Endodermal cell (in vitro differentiated cells): ENCODE measurements at places on chromosomes 16 and 17. TPM values are rescaled to one million over a fixed set of nuclear protein-coding genes. Genes with fewer than 3 reads are reported as not detected.

DNA sequence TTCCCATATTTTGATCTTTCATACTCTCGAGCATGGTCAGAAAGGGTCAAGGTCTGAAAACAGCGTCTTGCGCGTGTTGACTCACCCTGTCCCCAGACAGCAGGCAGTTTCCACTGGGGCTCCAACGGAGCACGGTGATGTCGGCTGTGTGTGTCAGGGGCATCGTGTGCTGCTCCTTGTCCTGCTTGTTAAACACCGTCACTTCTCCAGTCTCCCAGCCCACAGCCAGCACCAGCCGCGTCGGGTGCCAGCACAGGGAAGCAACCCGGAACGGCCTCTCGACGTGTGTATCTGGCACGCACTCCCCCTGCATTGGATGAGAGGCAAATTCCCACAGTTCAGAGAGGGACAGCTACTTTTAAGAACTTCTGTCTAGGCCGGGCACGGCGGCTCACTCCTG, 9.6 kb downstream of the IFT140 start:
- no peaks in the 10 kb centered on the region for H3K27me3 ChIP-seq
- no peak for DNase-seq
- H3K4me3 ChIP-seq: no peak overlapping the region

DNA sequence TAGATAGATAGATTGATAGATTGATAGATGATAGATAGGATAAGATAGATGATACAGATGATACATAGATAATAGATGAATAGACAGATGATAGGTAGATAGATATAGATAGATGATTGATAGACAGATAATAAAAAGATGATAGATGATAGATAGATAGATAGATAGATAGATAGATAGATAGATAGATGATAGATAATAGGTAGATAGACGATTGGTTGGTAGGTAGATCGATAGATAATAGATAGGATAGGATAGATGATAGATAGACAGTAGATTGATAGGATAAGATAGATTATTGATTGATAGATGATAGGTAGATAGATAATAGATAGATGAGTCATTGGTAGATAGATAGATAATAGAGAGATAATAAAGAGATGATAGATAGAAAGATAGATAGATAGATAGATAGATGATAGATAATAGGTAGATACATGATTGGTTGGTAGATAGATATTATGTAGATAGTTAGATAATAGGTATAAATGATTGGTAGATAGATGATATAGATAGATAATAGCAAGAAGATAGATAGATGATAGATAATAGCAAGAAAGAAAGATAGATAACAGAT, 109.4 kb upstream of the C16orf82 start:
- H3K27ac ChIP-seq: no peak overlapping the region
- H3K36me3 ChIP-seq: no peaks in the 10 kb centered on the region
- DNase-seq: no peak
- H3K4me3 ChIP-seq: no peak overlapping the region

GRCh38 chr16:71564335-71564967, 12.4 kb downstream of the TAT start:
- peak overlapping the region; percentile 85 for H3K4me3 ChIP-seq
- H3K36me3 ChIP-seq: no peaks in the 10 kb centered on the region
- H3K27me3 ChIP-seq: no peaks in the 10 kb centered on the region
- DNase-seq: no peak
- no peak overlapping the region for H3K27ac ChIP-seq

GRCh38 chr16:83365166-83365565, 442.6 kb upstream of the HSBP1 start:
- H3K27me3 ChIP-seq: no peaks in the 10 kb centered on the region
- DNase-seq: no peak
- H3K4me3 ChIP-seq: no peak overlapping the region
- H3K36me3 ChIP-seq: no peaks in the 10 kb centered on the region

- DNase-seq: peak; percentile 94
- no peaks in the 10 kb centered on the region for H3K4me1 ChIP-seq
- no peaks in the 10 kb centered on the region for H3K27me3 ChIP-seq
- H3K4me3 ChIP-seq: peak overlapping the region; percentile 91
- H3K36me3 ChIP-seq: no peaks in the 10 kb centered on the region
- H3K27ac ChIP-seq: peak overlapping the region; percentile 47
Observed at GRCh38 chr16:2904100-2904921, 7.4 kb upstream of the FLYWCH1 start.

DNA sequence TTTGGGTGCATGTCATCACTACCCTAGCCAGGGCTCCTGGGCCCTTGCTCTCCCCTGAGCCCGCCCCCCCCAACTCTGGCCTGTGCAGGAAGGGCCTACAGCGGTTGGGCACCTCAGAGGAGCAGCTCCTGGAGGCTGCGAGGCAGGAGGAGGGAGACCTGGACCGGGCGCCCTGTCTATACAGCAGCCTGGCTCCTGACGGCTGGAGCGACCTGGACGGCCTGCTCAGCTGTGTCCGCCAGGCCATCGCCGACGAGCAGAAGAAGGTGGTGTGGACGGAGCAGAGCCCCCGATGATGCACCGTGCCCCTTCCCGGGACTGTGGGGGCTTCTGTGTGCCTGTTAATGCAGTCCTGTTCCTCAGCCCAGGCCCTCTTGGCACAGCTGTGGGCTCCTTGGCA, 12.1 kb downstream of the SGSH start:
- H3K4me1 ChIP-seq: no peaks in the 10 kb centered on the region
- no peak overlapping the region for H3K4me3 ChIP-seq
- no peak overlapping the region for H3K27ac ChIP-seq
- DNase-seq: no peak
- no peaks in the 10 kb centered on the region for H3K27me3 ChIP-seq

- no peak within 1 kb of the TSS for H3K27ac ChIP-seq
- H3K4me3 ChIP-seq: no peak within 1 kb of the TSS
- no peaks in the 10 kb centered on the region for H3K27me3 ChIP-seq
- H3K4me1 ChIP-seq: peaks cover 7% of the 10 kb centered on the region
- H3K36me3 ChIP-seq: no peaks in the 10 kb centered on the region
Observed at GRCh38 chr16:66366433-66367299, at the start of gene CDH5. CDH5 (plus strand) TSS chr16:66366691; CDS start chr16:66379338, 12,647 bp downstream.

- H3K27ac ChIP-seq: no peak overlapping the region
- no peak for DNase-seq
Observed at GRCh38 chr17:41507315-41507880, 2.0 kb upstream of the KRT13 start.

- H3K27ac ChIP-seq: peak overlapping the region; percentile 60
- H3K4me3 ChIP-seq: no peak overlapping the region
- DNase-seq: no peak
- no peaks in the 10 kb centered on the region for H3K27me3 ChIP-seq
- H3K36me3 ChIP-seq: peaks cover 39% of the 10 kb centered on the region
Observed at GRCh38 chr16:87363771-87364455, 19.7 kb downstream of the FBXO31 start.

GRCh38 chr16:30184096-30184890, 891 bp downstream of the CORO1A start:
- H3K4me1 ChIP-seq: peaks cover 2% of the 10 kb centered on the region
- H3K27ac ChIP-seq: no peak overlapping the region
- peak; percentile 47 for DNase-seq
- no peaks in the 10 kb centered on the region for H3K36me3 ChIP-seq

GRCh38 chr16:61233713-61234112, 802.5 kb downstream of the CDH8 start:
- H3K36me3 ChIP-seq: no peaks in the 10 kb centered on the region
- H3K27ac ChIP-seq: no peak overlapping the region
- H3K4me1 ChIP-seq: no peaks in the 10 kb centered on the region
- no peaks in the 10 kb centered on the region for H3K27me3 ChIP-seq
- DNase-seq: no peak

DNA sequence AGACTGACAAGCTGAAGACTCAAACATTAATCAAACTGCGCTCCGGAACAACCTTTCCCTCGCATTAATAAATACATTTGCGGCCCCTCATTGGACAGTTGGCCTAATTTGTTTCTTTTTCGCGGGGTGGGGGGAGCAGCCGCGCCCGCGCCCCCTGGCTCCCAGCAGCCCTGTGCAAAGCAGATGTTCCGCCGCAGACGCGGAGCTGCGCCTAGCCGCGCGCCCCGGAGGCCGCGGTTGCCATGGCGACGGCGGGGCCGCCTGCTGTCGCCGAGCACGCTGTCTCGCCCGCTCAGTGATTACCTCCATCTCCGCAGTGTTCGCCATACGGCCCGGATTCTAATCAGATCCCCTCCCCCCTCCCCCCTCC, 25.5 kb downstream of the COPZ2 start:
- peaks cover 4% of the 10 kb centered on the region for H3K4me1 ChIP-seq
- H3K36me3 ChIP-seq: no peaks in the 10 kb centered on the region

- peaks cover 12% of the 10 kb centered on the region for H3K36me3 ChIP-seq
- H3K27ac ChIP-seq: peak overlapping the region; percentile 74
- H3K27me3 ChIP-seq: peaks cover 29% of the 10 kb centered on the region
- peak overlapping the region; percentile 85 for H3K4me3 ChIP-seq
- no peaks in the 10 kb centered on the region for H3K4me1 ChIP-seq
Observed at GRCh38 chr16:55479430-55480140, 587 bp downstream of the MMP2 start.

- no peaks in the 10 kb centered on the region for H3K36me3 ChIP-seq
- peaks cover 20% of the 10 kb centered on the region for H3K27me3 ChIP-seq
- H3K4me3 ChIP-seq: no peak overlapping the region
Observed at GRCh38 chr16:23962001-23962400, 126.2 kb downstream of the PRKCB start.

- H3K36me3 ChIP-seq: peaks cover 6% of the 10 kb centered on the region
- H3K27ac ChIP-seq: no peak overlapping the region
- no peak overlapping the region for H3K4me3 ChIP-seq
- peaks cover 7% of the 10 kb centered on the region for H3K4me1 ChIP-seq
- H3K27me3 ChIP-seq: no peaks in the 10 kb centered on the region
Observed at GRCh38 chr16:66658143-66658859, 38.2 kb downstream of the CMTM4 start.

DNA sequence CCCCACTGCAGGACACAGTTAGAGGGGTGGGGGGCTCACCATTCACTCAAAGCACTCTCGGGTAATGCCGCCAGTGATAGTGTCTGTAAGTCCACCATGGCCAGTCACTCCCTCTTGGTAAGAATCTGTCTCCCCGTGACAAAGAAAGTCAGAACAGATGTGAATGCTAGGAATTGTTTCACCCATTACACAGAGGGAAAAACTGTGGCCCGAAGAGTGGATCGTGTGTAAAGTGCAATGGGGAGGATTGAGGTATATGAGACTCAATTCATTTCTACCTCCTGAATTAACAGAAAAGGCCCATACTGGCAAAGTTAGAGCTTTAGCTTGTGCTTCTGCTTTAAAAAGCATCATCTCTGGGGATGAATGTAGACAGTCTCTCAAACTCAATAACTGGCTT, 17.5 kb upstream of the SLC6A2 start:
- DNase-seq: no peak
- H3K36me3 ChIP-seq: no peaks in the 10 kb centered on the region

DNA sequence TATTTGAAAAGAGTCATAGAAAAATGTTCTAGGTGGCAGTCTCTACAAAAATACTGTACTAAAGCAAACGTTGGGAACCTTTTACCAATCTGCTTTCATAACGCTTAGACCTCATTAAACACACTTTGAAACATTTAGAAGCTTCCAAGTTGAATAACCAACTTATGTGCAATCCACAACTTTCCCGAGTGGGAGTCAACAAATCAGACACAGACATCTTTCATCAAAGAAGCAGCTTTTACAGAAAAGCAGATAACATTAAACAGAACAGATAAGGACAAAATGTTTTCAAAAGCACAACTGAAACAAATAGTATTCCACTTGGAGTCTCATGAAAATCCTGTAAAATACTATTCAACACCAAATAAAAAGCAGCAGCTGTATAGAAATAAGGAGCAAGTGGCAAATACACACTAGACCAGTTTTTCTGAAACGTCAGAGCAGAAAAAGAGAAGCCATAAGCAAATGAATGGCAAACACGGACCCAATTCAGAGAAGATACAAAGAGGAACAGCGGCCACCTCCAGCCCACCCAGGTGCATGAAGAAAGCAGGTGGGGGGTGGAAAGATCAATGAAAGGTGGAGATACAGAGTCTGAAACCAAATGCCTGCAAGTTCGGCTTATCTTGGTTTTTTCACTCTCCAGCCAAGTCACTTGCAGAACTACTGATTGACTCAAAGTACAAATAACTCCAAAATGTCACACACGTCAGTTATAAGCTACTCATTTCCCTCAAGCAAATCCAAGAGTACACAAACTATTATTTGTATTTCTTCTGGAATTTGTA, 18.4 kb upstream of the FBF1 start:
- peaks cover 47% of the 10 kb centered on the region for H3K36me3 ChIP-seq
- H3K27ac ChIP-seq: no peak overlapping the region
- H3K27me3 ChIP-seq: no peaks in the 10 kb centered on the region
- DNase-seq: peak; percentile 72
- peak overlapping the region; percentile 46 for H3K4me3 ChIP-seq

GRCh38 chr17:8052256-8053252, 13.7 kb downstream of the ALOX15B start:
- peaks cover 7% of the 10 kb centered on the region for H3K4me1 ChIP-seq
- H3K27me3 ChIP-seq: peaks cover 12% of the 10 kb centered on the region
- no peaks in the 10 kb centered on the region for H3K36me3 ChIP-seq
- DNase-seq: no peak
- no peak overlapping the region for H3K27ac ChIP-seq

- H3K36me3 ChIP-seq: peaks cover 45% of the 10 kb centered on the region
- no peak overlapping the region for H3K27ac ChIP-seq
- no peak overlapping the region for H3K4me3 ChIP-seq
- H3K4me1 ChIP-seq: peaks cover 3% of the 10 kb centered on the region
- DNase-seq: no peak
Observed at GRCh38 chr16:23496821-23497542, 13.3 kb downstream of the GGA2 start.

GRCh38 chr17:79799174-79799537, 2.3 kb upstream of the CBX8 start:
- peaks cover 13% of the 10 kb centered on the region for H3K4me1 ChIP-seq
- H3K27me3 ChIP-seq: peaks cover 90% of the 10 kb centered on the region
- H3K4me3 ChIP-seq: no peak overlapping the region
- H3K36me3 ChIP-seq: peaks cover 6% of the 10 kb centered on the region
- peak; percentile 77 for DNase-seq

- H3K4me3 ChIP-seq: no peak overlapping the region
- no peak overlapping the region for H3K27ac ChIP-seq
- H3K36me3 ChIP-seq: peaks cover 3% of the 10 kb centered on the region
- DNase-seq: no peak
Observed at GRCh38 chr17:80643326-80644099, 98.9 kb downstream of the RPTOR start.

DNA sequence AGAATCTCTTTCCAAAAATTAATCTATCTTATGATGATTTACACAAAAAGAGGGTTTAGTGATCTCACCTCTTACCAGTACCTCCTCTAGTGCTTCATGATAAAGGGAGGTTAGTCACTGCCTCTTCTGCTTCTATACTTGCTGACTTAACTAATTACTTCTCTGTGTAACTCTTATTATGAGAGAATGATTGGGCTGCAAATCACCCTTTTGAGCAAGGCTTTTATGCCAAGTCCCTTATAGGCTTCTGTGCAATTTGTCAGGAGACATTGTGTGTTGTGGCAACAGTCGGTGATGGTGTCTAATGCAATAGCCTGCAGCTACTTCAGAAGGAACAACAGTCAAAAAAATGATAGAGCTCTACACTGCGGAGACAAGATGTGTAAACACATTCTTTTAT, 1568.1 kb upstream of the GOT2 start:
- no peaks in the 10 kb centered on the region for H3K27me3 ChIP-seq
- no peaks in the 10 kb centered on the region for H3K36me3 ChIP-seq
- peaks cover 2% of the 10 kb centered on the region for H3K4me1 ChIP-seq

- peaks cover 5% of the 10 kb centered on the region for H3K36me3 ChIP-seq
- DNase-seq: no peak
- no peak overlapping the region for H3K4me3 ChIP-seq
- H3K4me1 ChIP-seq: no peaks in the 10 kb centered on the region
- H3K27me3 ChIP-seq: no peaks in the 10 kb centered on the region
- H3K27ac ChIP-seq: no peak overlapping the region
Observed at GRCh38 chr16:70752426-70752825, 48.5 kb downstream of the VAC14 start.

CD300H gene
- total RNA-seq: not detected in 2 replicates

ALOX12 gene
- 0.31 to 0.46 TPM (median 0.40 TPM) in 3 replicates for total RNA-seq

GSG1L gene
- 0.26 TPM in 1 of 3 replicates, not detected in the others for total RNA-seq

CDH5 gene
- 0.13 to 0.35 TPM in 2 of 3 replicates, not detected in the other for total RNA-seq

SYNGR3 gene
- total RNA-seq: 6.5 and 7.0 TPM in 2 replicates

KCNJ12 gene
- total RNA-seq: 1.6 and 2.3 TPM in 2 replicates
